Heart right ventricle (tissue), 16 donors: ENCODE measurements at places on chromosomes 3 and 15. TPM values are rescaled to one million over a fixed set of nuclear protein-coding genes. Genes with fewer than 3 reads are reported as not detected.

DNA sequence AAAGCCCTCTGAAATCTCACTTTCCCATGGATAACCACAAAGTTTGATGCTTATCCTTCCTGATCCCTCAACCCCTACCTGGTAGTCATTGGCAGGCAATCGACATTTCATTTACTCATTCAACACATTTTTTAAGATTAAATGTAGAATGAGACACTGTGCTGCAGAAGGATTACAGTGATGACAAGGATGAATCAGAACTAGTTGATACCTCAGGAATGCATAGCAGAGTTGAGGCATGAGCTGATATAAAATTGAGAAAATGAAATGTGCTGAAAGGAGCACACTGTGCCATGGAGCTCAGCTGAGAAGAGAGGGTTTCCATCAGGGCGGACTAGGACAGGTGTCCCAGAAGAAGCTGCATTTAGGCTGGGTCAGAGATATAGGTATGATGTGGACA lies 48.9 kb upstream of the ACTL6A start:
- no peaks in the 10 kb centered on the region for H3K27me3 ChIP-seq
- no peak overlapping the region for H3K4me3 ChIP-seq
- H3K27ac ChIP-seq, result no peak overlapping the region
- H3K36me3 ChIP-seq, result no peaks in the 10 kb centered on the region

Gene AAGAB
- total RNA-seq, result 19.1 TPM

- H3K27me3 ChIP-seq, result no peaks in the 10 kb centered on the region
- H3K36me3 ChIP-seq, result no peaks in the 10 kb centered on the region
- no peak overlapping the region for H3K4me3 ChIP-seq
- no peak for DNase-seq
- no peaks in the 10 kb centered on the region for H3K4me1 ChIP-seq
- no peak overlapping the region for H3K27ac ChIP-seq
Measured at GRCh38 chr3:131608296-131608695, 105.5 kb upstream of the MRPL3 start.

DNA sequence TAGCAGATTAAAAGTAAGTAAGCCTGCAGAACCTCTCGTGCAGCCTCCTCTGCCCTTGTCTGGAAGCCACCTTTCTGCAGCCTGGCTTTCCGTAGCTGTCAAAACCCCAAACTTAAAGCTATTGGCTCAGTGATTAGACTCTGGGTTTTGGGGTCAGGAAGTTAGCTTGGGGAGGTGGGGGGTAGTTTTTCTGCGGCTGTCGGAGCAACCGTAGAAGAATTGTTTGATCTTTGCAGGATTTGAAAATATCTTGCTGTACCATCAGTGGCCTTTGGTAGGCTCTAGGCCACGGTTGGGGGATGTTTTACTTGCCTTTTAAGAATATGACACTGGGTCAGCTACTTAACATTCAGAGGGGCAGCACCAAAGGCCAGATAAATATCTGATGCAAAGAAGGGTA lies 88.4 kb upstream of the RASGRP1 start:
- no peak for DNase-seq
- H3K4me1 ChIP-seq, result no peaks in the 10 kb centered on the region
- H3K36me3 ChIP-seq, result no peaks in the 10 kb centered on the region
- no peak overlapping the region for H3K27ac ChIP-seq
- no peak overlapping the region for H3K4me3 ChIP-seq

GRCh38 chr3:30720586-30721313 lies 114.3 kb downstream of the TGFBR2 start:
- no peaks in the 10 kb centered on the region for H3K4me1 ChIP-seq
- H3K36me3 ChIP-seq, result no peaks in the 10 kb centered on the region
- no peak for DNase-seq
- H3K27ac ChIP-seq, result no peak overlapping the region
- no peaks in the 10 kb centered on the region for H3K27me3 ChIP-seq

GRCh38 chr3:124318656-124319055 lies 326.7 kb upstream of the ROPN1 start:
- no peak overlapping the region for H3K4me3 ChIP-seq
- DNase-seq, result no peak
- H3K27me3 ChIP-seq, result no peaks in the 10 kb centered on the region
- H3K36me3 ChIP-seq, result no peaks in the 10 kb centered on the region

GRCh38 chr15:52151353-52151752 lies 38.8 kb upstream of the BCL2L10 start:
- H3K27ac ChIP-seq, result no peak overlapping the region
- peaks cover 3% of the 10 kb centered on the region for H3K36me3 ChIP-seq
- H3K27me3 ChIP-seq, result no peaks in the 10 kb centered on the region
- H3K4me1 ChIP-seq, result no peaks in the 10 kb centered on the region

- peaks cover 10% of the 10 kb centered on the region for H3K4me1 ChIP-seq
- H3K27ac ChIP-seq, result no peak overlapping the region
- H3K27me3 ChIP-seq, result no peaks in the 10 kb centered on the region
Measured at GRCh38 chr3:48546203-48546829, 10.3 kb downstream of the PFKFB4 start.

GRCh38 chr3:62607287-62608029 lies 234.1 kb upstream of the FEZF2 start:
- no peak overlapping the region for H3K27ac ChIP-seq
- H3K36me3 ChIP-seq, result no peaks in the 10 kb centered on the region
- H3K4me1 ChIP-seq, result peaks cover 9% of the 10 kb centered on the region
- no peak overlapping the region for H3K4me3 ChIP-seq

Gene WDR93
- total RNA-seq, result not detected

Gene CTXN2
- not detected for total RNA-seq

Gene PKM
- total RNA-seq, result 899 TPM

DNA sequence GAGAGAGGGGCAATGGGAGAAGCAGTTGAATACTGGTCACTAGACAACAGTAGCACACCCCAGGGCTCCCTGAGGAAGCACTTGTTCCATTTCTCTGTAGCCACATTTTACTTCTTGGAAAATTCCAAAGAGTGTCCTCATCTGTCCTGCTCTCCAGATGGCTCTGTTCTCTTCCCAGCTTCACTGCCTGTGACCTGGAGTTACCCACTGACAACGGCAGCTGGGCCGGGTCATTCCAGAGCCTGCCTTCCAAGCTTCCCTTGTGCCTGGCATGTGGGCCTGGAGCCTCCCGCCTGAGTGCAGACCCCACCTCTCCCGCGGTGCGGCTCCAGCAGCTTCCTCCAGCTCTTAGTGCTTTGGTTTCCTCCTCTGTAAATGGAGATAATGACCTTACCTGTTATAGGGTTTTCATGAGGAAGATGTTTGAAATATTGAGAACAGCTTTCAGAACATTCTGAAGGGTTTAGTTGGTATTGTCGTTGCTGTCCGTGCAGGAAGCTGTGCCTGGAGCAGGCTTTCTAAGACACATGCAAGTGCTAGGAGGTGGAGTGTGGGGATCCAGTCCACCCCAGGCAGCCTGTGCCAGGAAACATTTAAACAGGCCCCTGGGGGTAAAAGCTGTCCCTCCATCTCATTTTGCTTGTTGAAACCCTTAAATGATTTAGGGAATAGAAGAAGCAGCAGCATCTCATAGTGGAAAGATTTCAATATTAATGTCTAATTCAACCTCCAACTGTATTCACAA lies 24.8 kb downstream of the EFCC1 start:
- no peaks in the 10 kb centered on the region for H3K36me3 ChIP-seq
- H3K4me1 ChIP-seq, result peaks cover 20% of the 10 kb centered on the region
- DNase-seq, result peak; percentile 70
- no peaks in the 10 kb centered on the region for H3K27me3 ChIP-seq
- H3K4me3 ChIP-seq, result no peak overlapping the region
- peak overlapping the region; percentile 78 for H3K27ac ChIP-seq

DNA sequence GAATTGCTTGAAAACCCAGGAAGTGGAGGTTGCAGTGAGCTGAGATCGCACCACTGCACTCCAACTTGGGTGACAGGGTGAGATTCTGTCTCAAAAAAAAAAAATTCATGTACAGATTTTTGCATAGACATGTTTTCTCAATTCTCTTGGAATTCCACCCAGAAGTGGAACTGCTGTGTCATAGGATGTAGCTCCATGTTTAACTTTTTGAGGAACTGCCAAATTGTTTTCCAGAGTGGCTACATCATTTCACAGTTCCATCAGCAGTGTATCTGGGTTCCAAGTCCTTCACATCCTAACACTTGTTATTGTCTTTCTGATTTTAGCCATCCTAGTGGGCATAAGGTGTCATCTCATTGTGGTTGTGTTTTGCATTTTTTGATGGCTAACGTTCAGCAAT lies 9.9 kb downstream of the CAPN7 start:
- peaks cover 98% of the 10 kb centered on the region for H3K36me3 ChIP-seq
- no peaks in the 10 kb centered on the region for H3K27me3 ChIP-seq
- no peak overlapping the region for H3K27ac ChIP-seq
- no peak overlapping the region for H3K4me3 ChIP-seq

- no peak overlapping the region for H3K4me3 ChIP-seq
- no peaks in the 10 kb centered on the region for H3K27me3 ChIP-seq
- no peak for DNase-seq
- no peak overlapping the region for H3K27ac ChIP-seq
Measured at GRCh38 chr3:120454076-120454689, 3.4 kb upstream of the FSTL1 start.

Gene PLA2G4E
- 0.05 TPM for total RNA-seq

DNA sequence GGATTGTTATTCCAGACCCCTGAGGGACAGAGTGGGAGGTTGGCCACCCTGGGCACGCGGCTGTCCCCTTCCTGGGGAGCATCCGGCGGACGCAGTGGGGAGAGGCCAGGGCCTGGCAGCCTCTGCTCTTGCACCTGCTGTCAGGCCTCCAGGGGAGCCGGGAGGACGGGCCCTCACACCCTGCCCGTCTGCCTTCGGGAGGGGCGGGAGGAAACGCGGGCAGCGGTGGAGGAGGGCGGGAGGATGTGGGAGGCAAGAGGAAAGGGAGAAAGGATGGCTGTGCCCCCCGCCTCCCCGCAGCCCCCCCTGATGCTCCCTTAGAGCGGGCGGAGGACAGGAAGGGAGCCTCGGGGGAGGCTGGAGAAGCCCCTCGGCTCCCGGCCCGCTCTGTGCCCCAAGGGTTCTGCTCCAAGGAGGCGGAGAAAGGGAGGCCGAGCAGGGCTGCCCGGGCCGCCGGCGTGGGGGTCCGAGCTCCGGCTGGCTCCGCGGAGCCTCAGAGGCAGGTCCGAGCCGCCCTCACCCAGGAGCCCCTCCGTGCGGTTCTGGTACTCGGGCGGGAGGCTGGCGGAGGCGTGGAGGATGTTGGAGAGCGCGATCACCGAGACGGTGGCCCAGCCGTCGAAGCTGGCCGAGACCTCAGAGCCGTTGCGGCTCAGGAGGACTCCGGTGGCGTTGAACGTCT lies 40.9 kb downstream of the MUC20 start:
- H3K4me1 ChIP-seq, result peaks cover 10% of the 10 kb centered on the region
- H3K36me3 ChIP-seq, result no peaks in the 10 kb centered on the region
- H3K4me3 ChIP-seq, result no peak overlapping the region
- DNase-seq, result no peak
- no peak overlapping the region for H3K27ac ChIP-seq
- peaks cover 59% of the 10 kb centered on the region for H3K27me3 ChIP-seq

- peak overlapping the region; percentile 31 for H3K27ac ChIP-seq
- no peak for DNase-seq
- H3K4me1 ChIP-seq, result peaks cover 29% of the 10 kb centered on the region
- H3K36me3 ChIP-seq, result no peaks in the 10 kb centered on the region
- no peak overlapping the region for H3K4me3 ChIP-seq
Measured at GRCh38 chr3:21785765-21786437, 34.9 kb upstream of the ZNF385D start.

Gene VIPR1
- 1.3 TPM for total RNA-seq

Gene MAP6D1
- total RNA-seq, result 2.4 TPM

DNA sequence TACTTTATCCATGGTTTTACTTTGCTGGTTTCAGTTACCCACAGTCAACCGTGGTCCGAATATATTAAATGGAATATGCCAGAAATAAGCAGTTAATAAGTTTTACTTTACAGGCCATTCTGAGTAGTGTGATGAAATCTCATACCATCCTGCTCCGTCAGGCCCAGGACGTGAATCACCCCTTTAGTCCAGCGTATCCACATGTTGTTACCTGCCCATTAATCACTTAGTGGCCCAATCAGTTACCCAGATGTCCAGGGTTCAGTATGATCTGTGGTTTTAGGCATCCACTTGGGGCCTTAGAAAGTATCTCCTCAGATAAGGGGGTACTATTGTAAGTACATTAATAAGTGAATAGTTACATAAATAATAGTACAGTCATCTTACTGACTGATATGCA lies 88.0 kb downstream of the TTBK2 start:
- H3K27ac ChIP-seq, result no peak overlapping the region
- no peak overlapping the region for H3K4me3 ChIP-seq
- no peaks in the 10 kb centered on the region for H3K36me3 ChIP-seq
- no peaks in the 10 kb centered on the region for H3K27me3 ChIP-seq
- no peaks in the 10 kb centered on the region for H3K4me1 ChIP-seq

DNA sequence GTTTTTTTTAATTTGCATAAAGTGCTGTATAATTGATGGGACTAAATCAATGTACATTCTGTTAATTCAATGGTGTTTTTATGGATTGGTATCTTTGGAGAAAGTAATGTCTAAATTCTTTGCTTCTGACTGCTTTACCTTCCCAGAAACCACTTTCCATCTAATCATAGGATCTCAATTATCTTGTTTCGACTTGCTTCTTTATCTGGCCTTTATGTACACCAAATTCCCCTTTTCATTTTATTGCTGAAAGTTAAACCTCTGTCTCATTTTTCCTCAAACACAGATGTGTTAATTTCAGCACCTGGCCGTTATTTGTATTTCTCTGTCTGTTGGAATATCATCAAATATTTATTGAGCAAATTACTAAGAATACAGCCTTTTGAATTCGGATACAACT lies 287.3 kb upstream of the GBE1 start:
- DNase-seq, result no peak
- H3K4me1 ChIP-seq, result no peaks in the 10 kb centered on the region
- H3K36me3 ChIP-seq, result no peaks in the 10 kb centered on the region
- H3K27ac ChIP-seq, result no peak overlapping the region
- no peak overlapping the region for H3K4me3 ChIP-seq

DNA sequence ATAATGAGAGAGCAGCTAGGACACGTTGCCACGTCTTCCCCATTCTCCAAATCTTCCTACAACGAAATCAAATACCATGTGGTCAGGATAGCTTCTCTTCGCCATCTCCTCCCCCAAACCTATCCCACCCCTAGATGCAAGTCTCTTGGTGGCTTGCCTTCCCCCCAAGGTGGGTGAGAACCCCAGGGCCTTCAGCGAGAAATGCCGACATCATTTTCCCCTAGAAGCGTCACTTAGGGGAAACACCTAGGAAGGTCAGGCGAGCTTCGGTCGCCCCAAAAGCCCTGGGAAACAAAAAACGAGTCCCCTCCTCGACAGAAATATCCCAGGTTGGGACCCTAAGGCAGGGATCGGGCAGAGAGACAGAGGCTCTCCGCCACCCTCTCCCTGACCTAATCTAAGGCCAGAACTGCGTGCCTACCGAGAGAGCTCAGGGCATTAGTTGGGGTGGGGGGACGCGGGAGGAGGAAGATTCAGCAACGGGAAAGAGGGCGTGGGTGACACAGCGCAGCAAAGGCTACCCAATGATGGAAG lies 502 bp downstream of the DPH3 start:
- peak overlapping the region; percentile 92 for H3K27ac ChIP-seq
- H3K27me3 ChIP-seq, result no peaks in the 10 kb centered on the region
- peaks cover 60% of the 10 kb centered on the region for H3K4me1 ChIP-seq
- no peaks in the 10 kb centered on the region for H3K36me3 ChIP-seq

DNA sequence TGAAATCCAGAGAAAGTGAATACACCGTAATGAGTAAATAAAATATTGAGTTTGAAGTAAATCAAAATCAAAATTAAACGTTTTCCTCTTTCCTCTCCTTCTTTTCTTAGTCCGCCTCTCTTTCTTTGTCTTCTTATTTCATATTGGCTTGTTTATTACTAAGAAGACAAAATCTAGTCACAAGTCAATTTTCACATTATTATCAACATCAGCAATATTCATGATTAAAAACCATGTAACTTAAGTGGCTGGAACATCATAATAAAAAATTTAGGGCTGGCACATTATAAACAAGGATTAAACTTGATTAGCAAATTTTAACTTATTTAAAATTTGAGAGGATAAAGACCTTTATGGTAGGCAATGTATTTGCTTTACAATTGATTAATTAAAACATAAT lies 61.4 kb downstream of the BCHE start:
- no peaks in the 10 kb centered on the region for H3K36me3 ChIP-seq
- no peak overlapping the region for H3K27ac ChIP-seq
- no peaks in the 10 kb centered on the region for H3K4me1 ChIP-seq
- no peaks in the 10 kb centered on the region for H3K27me3 ChIP-seq
- no peak overlapping the region for H3K4me3 ChIP-seq
